ENCODE measurements at places on chromosomes 12 and 14. TPM values are rescaled to one million over a fixed set of nuclear protein-coding genes. Genes with fewer than 3 reads are reported as not detected.

FAM234B gene
- 5.1 TPM for total RNA-seq

LBHD2 gene
- total RNA-seq: not detected

RIMBP2 gene
- under 0.01 TPM for total RNA-seq

TMEM30B gene
- total RNA-seq: 20.5 TPM

APOLD1 gene
- total RNA-seq: 3.8 TPM

All from tracheal epithelial cell (primary cell).